ENCODE measurements at places on chromosomes 2 and 18.

GRCh38 chr2:128753800-128754199 lies 435.1 kb upstream of the HS6ST1 start:
- DNase-seq = no peak

DNA sequence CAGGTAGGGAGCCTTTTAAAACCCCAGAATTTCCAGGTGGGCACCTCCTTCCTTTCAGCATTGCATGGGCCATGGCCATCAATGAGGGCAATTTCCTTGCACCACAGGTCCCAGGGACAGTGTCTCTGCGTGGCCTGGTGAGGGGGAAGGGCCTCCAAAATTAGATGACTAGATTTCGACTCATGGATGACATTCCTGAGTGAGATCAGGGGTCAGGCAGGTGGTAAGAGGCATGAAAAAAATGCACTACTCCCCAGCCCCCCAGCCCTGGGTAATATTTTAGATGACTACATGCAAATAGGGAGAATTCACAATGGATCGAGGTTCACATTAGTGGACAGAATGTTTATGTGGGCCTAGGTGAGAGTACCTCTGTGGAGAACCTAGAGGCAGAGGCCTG lies 19.0 kb upstream of the IGFBP5 start:
- no peak for DNase-seq

DNA sequence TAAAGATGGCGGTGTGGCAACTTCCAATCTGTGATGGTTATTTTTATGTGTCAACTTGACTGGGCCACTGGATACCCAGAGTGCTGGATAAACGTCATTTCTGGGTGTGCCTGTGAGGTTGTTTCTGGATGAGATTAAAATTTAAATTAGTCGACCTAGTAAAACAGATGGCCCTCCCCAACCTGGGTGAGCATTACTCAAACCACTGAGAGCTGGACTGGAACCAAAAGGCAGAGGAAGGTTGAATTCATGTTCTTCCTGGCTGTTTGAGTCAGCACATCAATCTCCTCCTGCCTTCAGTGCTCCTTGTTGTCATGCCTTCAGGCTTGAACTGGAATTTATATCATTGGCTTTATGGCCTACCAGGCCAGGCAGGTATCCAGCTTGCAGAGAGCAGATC lies 190.8 kb upstream of the RGPD4 start:
- no peak for DNase-seq

DNA sequence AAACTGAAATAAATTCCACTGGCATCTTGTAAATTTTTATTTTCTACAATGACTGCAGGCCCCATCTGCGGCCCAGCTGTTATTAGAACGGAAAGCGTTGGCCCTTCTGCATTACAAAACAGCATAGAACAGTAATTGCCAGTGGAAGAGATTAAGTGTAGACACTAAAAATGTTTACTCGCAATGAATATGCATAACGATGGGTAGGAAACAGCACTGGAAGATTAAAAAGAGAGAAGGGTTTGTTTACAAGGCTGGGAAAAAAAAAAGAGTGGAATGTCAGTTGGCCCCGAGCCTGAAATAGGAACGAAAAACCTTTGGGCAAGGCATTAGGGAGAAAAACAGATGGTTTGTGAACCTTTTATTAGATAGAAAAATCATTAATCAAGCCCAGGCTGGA lies 275.9 kb upstream of the TCF4 start:
- DNase-seq = no peak

DNA sequence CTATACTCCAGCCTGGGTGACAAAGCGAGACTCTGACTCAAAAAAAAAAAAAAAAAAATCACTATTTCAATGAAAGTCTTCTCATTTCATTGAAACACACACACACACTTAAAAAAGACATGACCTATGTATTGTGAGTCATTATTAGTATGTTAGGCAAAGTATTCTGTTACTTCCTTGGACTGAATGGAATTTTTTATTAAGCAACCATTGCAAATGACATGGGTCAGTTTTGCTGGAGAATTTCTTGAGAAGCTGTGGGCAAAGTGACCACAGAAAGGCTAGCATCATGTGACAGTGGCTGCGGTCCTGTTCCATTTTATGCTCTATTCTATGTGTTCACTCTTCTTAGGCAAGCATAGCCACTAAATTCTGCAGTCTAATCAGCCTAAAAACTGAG lies 695.7 kb downstream of the TDRD15 start:
- no peak for DNase-seq

DNA sequence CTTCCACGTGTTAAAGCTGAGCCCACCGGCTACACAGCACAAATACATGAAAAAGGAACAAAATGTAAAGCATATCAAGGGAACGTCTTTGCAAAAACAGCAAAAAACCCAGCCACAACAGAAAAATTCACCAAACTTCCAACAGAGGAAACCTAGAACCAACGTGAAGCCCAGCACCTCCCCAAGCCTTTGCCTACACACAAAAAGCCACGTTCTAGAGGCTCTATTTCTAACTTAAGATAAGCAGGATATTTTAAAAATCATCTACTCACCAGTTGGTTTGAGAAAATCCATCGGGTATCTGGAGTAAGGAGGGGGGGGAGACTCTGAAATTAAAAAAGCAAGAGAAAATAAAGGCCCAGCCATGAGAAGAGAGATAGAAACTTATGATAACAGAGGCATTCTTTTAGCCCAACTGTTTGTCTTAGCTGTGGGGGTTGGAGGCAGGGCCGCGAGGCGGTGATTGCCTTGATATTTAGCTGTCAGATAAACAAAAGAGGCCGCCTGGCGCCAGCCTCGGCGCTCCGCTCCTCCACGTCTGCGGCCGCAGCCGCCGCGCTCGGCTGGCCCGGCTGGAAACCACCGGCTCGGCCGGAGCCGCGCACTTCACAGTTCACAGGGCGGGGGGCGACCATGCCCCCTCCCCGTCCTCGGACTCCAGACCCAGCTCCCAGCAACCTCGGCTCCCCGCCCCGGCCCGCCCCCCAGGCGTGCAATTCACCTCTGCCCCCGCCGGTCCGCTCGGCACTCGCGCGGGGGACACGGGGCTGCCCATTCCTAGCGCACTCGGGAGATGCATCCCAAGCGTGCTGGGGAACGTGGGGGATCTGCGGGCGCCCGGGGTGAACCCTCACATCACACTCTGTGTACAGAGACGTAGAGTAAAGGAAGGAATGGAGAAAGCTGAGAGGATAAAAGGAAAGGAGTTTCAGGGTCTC lies 2.4 kb downstream of the SMAD7 start:
- DNase-seq = no peak

- DNase-seq = no peak
These were observed 24.0 kb upstream of the TEX261 start for GRCh38 chr2:71018625-71019024.

- no peak for DNase-seq
These were observed 129.6 kb downstream of the GALNT14 start for GRCh38 chr2:31008561-31009114.

DNA sequence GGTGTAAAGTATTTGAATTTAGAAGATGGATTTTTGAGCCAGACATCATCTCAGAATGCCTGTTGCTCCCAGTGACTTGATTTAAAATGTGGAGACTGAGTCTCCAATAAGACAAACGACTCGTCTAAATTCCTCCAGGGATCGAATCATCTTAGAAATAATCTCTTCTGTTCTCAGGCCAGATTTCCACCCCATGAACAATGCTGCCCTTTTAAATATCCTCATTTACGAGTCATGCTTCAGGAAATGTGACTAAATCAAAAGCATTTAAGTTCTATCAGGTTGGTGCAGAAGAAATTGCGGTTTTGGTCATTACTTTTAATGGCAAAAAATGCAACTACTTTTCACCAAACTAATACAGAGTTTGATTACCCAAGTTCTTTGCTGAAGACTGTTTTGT lies 684.6 kb upstream of the SOX11 start:
- no peak for DNase-seq

DNA sequence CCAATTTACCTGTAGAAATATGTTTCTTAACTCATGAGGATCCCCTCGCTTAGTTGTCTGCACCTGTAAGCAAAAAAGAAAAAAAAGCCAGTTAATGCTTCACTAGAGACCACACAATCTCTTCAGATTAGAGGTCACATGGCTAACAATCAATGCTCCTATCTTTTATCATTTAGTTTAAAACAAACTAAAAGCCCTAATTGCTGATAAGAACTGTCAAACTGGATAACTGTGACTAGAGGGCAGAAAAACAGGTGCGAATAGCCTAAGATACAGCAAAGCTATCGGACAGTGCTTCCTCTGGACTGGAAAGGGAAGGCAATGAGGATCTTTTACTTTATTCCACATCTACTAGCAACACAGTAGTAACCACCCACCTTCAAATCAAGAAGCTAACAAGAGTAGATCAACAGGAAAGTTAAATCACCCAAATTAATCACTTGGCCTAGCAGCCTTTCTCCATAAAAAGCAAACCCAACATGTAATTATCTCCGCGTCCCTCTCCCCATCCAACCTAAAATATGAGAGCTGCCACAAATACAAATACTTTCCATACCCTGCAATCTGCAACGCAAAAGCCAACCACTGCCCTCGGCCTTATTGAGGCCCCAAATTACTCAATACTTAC lies 734 bp downstream of the SLC25A12 start:
- DNase-seq = no peak

- no peak for DNase-seq
These were observed 749 bp upstream of the PTMA start for GRCh38 chr2:231707625-231707926.

DNA sequence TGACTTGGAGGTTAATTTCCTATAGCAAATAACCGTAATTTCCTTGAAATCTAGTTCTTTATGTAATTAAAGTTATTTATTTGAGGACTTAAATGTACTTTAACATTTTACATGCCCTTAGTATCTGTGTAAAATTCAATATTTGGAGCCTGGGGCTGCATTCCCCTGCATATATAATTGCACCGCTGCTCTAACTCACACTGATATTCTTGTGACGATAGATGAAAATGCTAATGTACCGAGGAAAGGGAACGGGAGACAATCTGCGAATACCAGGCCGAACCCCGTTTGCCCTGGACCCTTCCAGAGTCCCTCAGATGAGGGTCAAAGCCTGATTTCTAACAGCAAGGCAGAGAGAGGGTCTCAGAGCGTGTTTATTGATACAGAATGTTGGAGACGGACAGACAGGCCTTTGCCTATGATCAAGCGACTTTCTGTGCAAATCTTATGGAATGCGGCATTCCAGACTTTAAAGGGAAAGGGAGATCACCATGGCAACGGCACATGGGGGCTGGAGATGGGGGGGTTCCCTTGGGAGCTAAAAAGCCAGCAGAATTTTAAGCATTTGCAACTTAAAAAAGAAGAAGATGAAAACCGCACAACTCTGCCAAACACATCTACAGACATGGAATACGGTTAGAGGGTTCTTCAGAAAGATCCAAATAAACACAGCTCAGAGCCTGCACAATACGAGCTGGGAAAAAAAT lies 57.6 kb upstream of the TWIST2 start:
- DNase-seq = no peak

- no peak for DNase-seq
These were observed 161.0 kb downstream of the TPGS2 start for GRCh38 chr18:36667811-36668210.

DNA sequence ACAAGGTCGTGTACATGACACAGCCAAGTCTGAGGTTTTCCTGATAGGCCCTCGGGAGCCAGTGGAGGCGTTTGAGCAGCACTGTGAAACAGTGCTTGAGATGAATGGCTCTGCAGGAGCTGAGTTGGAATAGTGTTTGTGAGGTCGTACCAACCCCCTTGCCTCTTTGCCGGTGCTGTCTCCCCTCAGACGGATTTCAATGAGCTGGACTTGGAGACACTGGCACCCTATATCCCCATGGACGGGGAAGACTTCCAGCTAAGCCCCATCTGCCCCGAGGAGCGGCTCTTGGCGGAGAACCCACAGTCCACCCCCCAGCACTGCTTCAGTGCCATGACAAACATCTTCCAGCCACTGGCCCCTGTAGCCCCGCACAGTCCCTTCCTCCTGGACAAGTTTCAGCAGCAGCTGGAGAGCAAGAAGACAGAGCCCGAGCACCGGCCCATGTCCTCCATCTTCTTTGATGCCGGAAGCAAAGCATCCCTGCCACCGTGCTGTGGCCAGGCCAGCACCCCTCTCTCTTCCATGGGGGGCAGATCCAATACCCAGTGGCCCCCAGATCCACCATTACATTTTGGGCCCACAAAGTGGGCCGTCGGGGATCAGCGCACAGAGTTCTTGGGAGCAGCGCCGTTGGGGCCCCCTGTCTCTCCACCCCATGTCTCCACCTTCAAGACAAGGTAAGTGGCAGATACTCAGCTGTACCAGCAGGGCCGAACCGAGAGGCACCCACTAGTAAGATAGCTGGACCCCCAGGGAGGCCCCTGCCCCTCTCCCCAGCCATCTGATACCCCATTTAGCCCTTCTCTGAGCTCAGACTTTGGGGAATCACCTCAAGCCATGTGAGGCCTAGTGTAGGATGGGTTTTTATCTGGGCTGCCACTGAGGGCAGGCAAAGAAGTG lies 83.1 kb downstream of the EPAS1 start:
- no peak for DNase-seq

- peak; percentile 73 for DNase-seq
These were observed 188.1 kb downstream of the ARL4C start for GRCh38 chr2:234308813-234309195.

DNA sequence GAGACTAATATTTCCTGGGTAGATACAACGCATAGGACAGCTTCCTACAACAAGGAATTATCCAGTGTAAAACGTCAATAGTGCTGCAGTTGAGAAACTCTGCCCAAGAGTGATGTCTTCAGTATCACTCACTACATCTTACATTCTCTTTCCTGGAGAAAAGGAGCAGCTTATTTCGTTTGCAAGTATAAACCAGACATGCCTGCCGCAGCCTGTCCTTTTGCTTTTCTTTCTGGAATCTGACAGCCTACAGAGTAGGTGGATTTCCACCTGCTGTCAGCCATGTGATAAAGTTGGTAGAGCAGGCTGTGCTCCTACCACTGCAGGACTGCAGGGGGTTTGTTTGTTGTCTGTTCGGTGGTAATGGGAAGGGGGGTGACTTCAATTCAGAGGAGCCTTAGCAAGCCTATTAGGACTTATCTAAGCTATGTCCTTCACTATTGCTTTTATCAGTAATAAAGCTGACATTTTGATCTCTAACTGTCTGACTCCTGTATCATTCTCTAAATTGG lies 439.1 kb downstream of the GRB14 start:
- no peak for DNase-seq

DNA sequence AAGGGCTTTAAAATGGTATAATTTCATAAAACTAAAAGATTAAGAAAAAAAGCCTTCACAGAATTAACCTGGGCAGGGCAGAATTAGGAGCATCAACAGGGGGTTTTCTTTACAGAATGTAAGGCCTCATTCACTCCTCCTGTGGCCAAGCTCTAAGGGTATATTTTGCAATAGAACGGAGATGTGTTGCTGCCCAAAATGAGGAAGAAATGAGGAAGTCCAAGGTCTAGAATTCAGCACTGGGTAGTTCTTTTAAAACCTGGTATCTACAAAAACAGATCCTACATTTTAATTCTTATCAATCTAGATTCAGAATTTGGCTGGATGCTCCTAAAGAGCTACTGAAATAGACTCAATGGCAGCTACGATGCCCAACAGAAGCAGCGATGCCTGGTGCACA lies 101.8 kb downstream of the AKAIN1 start:
- DNase-seq = no peak

All from stimulated activated CD4-positive, alpha-beta T cell treated with anti-CD3 and anti-CD28 coated beads, TNF-alpha, amount 100 ng/mL, for 48 hours (primary cell).